NCI-H2171 (cell line): ENCODE measurements at places on chromosomes 12 and 14.

- DNase-seq: no peak
Measured at GRCh38 chr12:97535582-97535981, 73.0 kb downstream of the RMST start.

GRCh38 chr14:32913725-32914124 lies 25.0 kb upstream of the NPAS3 start:
- DNase-seq: no peak

GRCh38 chr14:64726585-64726890 lies 22.3 kb downstream of the PLEKHG3 start:
- peak; percentile 97 for DNase-seq

- peak; percentile 54 for DNase-seq
Measured at GRCh38 chr14:61841145-61841544, 78.9 kb downstream of the SNAPC1 start.

- peak; percentile 41 for DNase-seq
Measured at GRCh38 chr12:7411343-7411742, 32.6 kb downstream of the CD163L1 start.

DNA sequence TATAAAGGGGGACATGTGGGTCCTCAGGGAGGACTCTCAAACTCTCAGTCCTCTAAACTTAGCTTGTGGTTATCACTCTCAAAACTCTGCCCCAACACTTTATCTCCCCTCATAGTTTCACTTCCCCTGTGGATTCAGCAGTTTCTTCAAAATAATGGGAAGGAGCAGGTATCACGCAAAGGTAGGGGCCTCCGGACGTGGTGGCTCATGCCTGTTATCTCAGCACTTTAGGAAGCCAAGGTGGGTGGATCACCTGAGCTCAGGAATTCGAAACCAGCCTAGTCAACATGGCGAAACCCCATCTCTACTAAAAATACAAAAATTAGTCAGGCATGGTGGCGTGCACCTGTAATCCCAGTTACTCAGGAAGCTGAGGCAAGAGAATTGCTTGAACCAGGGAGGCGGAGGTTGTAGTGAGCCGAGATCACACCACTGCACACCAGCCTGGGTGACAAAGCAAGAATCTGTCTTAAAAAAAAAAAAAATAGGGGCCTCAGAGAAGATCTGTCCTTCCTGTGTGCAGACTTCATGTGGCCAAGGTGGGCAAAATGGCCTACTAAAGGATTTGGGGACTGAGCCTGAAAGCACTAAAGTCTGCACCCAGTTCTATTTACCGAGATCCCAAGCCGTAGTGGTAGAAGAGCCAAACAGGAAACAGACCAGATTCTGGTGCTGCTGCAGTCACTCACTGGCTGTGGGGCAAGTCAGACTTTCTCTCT lies 6.4 kb downstream of the ITGB7 start:
- no peak for DNase-seq

DNA sequence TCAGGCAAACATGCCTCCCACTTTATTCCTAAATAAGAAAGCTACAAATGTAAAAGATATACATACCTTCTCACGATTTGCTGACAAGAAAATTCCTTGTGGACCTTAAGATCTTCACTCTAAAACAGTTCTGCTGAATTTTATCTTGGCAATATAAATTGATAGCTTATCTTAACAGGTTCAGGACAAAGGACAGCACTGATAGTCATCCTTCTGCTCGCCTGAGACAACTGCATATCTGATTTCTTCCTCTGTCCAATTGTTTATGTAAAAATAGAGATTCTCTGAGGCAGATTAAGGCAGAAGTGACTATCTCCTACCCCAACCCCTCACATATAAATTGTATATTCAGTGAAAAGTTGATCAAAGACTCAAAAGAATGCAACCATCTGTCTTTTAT lies 44.9 kb downstream of the CAPZA3 start:
- no peak for DNase-seq

- no peak for DNase-seq
Measured at GRCh38 chr14:61699027-61699426, 3.7 kb downstream of the HIF1A start.

GRCh38 chr12:1853716-1854115 lies 33.4 kb downstream of the LRTM2 start:
- DNase-seq: no peak

DNA sequence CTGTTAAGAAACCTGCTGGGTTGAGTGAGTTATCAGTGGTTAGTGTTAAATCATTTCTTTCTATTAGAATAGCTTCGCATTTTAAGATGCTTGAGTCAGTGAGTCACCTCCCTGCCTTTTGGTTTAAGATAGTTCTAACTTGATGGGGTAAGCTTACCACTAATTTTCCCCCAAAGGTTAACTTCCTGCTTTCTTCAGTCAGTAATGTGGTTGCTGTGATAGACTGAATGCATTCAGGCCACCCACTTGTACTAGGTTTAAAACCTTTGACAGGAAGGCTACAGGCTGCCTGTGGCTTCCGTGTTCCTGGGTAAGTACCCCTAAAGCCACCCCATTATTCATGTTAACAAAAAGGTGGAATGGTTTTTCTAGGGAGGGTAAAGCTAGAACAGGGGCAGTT lies 25.3 kb downstream of the CLEC2A start:
- DNase-seq: no peak

GRCh38 chr12:102480406-102480805 lies at the start of gene IGF1:
TSS of gene IGF1 (minus strand) at chr12:102480563. CDS start at chr12:102480381, 182 bp downstream.
- DNase-seq: peak; percentile 21

GRCh38 chr12:29726321-29726692 lies 57.4 kb downstream of the TMTC1 start:
- DNase-seq: peak; percentile 25

GRCh38 chr12:2759733-2760132 lies 35.0 kb upstream of the FKBP4 start:
- DNase-seq: no peak

- no peak for DNase-seq
Measured at GRCh38 chr12:11015775-11016430, 6.5 kb downstream of the TAS2R19 start.

- DNase-seq: no peak
Measured at GRCh38 chr12:38610808-38611350, 294.3 kb downstream of the ALG10B start.

DNA sequence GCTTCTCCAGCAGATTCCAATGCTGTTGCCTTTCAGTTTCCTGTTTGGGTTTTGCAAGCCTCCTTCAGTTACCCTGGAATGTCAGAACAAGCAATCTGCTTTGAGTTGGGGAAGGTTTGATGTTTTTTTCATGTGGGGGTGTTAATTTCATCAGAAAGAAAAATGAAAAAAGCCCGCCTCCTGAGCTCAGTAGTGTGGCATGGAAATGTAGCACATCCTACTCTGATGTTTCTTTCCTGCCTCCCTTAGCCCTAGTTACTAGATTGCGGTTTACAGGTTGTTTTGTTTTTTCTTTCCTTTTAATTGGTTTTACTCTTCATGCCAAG lies 22.6 kb downstream of the IFNG-AS1 start:
- DNase-seq: no peak

DNA sequence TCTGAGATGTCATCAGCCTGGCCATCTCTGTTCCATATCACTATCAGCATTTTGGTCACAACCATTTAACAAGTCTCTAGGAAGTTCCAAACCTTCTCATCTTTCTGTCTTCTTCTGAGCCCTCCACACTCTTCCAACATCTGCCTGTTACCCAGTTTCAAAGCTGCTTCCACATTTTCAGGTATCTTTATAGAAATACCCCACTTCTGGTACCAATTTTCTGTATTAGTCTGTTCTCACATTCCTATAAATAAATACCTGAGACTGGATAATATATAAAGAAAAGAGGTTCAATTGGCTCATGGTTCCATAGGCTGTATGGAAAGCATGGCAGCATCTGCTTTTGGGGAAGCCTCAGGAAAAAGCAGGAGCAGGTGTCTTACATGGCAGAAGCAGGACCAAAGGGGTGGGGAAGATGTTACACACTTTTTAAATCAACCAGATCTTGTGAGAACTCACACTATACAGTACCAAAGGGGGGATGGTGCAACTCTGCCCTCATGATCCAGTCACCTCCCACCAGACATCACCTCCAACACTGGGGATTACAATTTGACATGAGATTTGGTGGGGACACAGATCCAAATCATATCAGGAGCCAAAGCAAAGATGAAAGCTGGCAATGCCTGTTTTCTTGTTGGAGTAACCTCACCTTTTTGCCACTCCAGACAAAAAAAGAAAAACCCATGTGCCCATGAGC lies 37.4 kb downstream of the CREBL2 start:
- DNase-seq: no peak

- DNase-seq: no peak
Measured at GRCh38 chr12:96241846-96242256, 47.7 kb downstream of the ELK3 start.
